Left renal pelvis (tissue), 4 donors: ENCODE measurements at places on chromosomes 12 and 14.

DNA sequence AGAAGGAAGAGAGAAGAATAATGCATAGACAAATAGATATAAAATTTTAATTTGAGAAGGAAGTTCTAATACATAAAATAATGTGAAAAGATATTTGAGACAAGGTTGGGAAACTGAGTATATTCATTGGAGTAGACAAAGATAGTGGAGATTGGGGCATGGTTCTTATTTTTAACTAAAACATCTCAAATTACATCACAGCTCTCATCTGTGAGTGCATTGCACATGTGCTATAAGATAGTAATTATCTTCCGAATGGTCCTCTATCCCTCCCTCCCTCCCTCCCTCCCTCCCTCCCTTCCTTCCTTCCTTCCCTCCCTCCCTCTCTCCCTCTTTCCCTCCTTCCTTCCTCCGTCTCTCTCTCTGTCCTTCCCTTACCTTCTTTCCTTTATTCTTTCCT, 1104.0 kb upstream of the FLRT2 start:
- DNase-seq = no peak

GRCh38 chr12:22576473-22576872, 32.1 kb upstream of the C2CD5 start:
- DNase-seq = no peak

DNA sequence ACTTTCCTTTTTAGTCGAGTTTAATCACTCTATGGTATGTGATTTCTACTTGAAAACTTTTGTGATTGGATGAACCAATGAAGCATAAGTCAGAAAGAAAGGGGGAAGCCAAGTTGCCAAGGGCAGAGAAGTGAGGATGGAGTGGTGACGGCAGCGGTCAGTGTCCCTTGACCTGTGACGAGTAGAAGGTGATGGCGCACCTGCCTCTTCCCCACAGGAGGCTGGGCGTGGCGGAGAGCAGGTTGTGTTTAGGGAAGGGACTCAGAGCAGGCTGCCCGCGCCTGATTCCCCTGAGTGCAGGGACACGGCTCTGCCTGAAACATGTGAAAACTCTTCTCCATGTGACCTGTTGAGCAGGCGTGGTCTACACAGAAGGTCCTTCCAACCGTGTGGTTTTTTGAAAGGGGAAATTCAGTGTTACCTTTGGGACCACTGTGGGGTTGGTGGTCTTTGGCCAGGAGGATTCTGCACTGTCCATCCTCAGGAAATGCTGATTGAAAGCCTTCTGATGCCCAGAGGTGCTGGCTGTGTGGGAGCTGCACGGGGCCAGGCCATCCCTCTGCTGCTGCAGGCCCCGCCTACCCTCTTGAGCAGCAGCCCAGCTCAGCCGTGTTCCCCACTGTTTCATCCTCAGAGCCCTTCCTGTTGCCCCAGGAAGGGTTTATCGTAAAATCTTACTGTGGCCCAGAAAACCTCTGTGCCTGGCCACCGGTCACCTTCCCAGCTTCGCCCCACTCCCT, 23.5 kb upstream of the AMN start:
- DNase-seq = no peak

DNA sequence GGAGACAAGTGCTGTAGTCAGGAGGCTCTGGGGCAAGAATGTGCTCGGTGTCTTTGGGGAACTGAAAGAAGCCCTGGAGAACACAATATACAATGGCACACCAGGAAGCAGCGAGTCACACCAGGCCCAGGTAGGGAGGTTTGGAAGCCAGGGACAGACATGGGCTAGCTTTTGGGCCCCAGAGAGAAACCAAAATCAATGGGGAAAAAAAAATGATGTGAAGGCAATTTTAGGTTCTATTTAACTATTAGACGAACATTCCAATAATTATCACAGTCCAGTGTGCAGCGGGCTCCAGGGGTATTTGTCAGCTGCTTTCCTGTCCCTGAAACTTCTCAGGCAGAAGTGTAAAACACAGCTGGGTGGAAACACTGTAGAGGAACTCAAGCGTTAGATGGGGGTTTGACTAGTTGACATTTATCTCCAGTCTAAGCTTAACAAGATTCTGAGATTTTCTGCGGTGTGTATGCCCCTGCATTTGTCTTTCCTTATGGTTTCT, 21.8 kb upstream of the EGLN3 start:
- no peak for DNase-seq

DNA sequence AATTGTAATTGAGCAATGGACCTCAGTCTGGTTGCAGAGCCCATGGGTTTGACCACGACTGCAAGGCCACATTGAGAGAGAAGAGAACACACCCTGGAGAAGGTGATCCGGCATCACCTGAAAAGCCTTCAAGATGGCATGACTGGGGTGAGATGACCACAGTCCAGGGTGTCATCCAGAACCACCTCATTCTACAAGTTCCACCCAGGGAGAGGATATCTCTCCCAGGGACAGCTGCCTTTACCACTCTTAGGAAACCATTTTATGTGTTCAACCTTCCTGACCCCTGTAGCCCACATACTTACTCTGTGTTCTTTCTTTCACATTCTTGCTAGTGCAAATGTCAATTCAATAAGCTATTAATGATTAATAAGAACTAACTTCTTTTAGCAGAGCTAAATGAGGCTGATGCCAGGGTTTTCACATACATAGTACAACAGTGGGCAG, 43.4 kb upstream of the CPM start:
- no peak for DNase-seq

GRCh38 chr14:92635896-92636295, 112.5 kb downstream of the LGMN start:
- DNase-seq = no peak

GRCh38 chr12:12366701-12367481, 10.0 kb downstream of the BORCS5 start:
- DNase-seq = no peak

DNA sequence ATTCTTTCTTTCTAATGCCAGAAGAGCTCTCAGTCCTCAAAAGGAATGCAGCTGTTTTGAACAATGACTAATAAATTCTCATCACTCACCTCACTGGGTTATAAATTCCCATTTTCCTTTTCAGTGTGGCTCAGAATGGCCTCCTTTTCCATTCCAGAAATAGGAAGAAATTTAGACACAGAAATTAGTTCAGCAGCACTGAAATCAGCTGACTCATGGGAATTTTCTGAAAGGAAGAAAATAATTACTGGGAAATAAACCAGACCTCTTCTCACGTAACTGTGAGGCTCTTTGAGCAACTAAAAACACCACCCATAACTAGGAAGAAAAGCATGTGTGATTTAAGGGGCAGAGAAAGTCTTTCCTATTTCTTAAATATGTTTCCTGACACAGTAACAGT, 23.8 kb downstream of the CD163 start:
- no peak for DNase-seq

GRCh38 chr12:49548822-49549648, 10.2 kb downstream of the KCNH3 start:
- DNase-seq = no peak

GRCh38 chr12:77878901-77879300, 48.2 kb downstream of the NAV3 start:
- DNase-seq = no peak

DNA sequence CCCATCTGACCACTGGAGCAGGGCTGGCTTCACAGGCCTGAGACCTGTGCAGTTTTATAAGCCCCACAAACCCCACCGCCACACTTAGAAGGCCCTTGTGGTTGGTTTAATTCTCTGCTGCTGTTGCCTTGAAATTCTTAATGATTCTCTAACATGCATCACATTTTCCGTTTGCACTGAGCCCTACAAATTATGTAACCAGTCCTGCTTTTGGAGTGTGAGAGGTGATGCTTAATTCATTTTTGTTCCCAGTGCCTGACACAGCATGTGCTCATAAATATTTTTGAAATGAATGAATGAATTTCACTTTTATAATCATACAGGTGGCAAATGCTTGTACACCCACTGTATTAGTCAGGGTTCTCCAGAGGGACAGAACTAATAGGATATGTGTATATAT, 52.8 kb upstream of the PLXNC1 start:
- no peak for DNase-seq

- DNase-seq = no peak
These were observed 131.7 kb upstream of the ATP2B1 start for GRCh38 chr12:89840162-89840922.

GRCh38 chr14:54796961-54797360, 105.7 kb downstream of the GCH1 start:
- no peak for DNase-seq

GRCh38 chr12:113921430-113921829, 44.7 kb downstream of the RBM19 start:
- DNase-seq = no peak

DNA sequence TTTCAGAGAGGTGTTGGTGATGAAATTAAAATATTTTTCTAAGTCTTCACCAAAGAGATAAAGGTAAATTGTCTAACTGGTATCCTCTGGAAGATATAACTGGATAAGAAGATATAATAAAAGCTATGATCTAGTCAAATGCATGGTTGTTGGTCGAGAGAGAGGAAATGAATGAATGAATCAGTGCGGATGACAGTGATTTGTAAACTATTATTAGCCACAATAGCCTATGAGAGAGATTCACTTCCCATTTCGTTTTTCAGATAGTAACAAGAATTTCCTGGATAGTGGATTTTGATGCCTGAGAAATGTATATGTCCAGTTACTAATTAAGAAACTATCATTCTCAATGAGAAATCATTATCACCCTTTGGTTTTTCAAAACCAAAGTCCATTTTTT, 63.1 kb downstream of the HEATR5A start:
- DNase-seq = no peak

- DNase-seq = no peak
These were observed 100.7 kb downstream of the ELK3 start for GRCh38 chr12:96294831-96295230.

GRCh38 chr14:52351233-52352060, 37.3 kb downstream of the PTGER2 start:
- no peak for DNase-seq

DNA sequence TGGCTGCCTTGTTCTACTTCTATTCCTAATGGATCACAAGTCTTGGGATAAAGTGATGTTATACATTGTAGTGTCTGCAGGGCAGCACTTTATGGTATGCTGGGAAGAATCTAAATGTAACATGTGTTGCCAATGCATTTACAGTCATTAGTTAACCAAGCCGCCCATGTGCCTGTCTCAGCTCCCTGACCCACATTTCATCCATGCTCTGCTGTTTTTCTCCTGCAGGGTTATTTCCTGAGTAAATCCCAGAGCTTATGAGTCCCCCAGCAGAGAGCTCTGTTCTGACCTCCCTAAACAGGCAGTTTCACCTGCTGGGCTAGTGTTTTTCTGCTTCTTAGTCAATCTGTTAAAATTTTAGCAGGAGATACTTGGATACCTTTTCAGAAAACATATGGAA, 4.4 kb upstream of the TMTC2 start:
- no peak for DNase-seq

DNA sequence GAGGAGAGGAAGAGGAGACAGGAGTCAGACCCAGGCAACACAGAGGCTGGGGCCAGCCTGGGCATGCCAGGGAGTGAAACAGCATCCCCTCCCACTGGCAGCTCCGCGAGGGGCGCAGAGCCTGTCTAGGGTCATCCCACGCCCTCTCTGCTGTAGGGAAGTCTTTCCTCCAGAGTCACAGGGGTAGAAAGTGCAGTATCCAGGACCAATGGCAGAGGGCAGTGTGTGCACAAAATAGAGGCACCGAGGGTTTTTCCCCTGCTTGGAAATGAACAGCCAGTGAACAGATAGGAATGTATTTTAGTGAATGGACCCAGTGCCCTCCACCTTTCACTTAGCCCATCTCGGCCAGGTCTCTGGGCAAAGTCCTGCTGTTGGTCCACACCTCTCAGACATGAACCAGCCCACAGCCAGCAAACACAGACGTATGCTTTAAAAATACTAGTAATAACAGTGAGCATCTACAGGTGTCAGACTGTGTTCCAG, 9.4 kb upstream of the KRT74 start:
- DNase-seq = peak; percentile 32

DNA sequence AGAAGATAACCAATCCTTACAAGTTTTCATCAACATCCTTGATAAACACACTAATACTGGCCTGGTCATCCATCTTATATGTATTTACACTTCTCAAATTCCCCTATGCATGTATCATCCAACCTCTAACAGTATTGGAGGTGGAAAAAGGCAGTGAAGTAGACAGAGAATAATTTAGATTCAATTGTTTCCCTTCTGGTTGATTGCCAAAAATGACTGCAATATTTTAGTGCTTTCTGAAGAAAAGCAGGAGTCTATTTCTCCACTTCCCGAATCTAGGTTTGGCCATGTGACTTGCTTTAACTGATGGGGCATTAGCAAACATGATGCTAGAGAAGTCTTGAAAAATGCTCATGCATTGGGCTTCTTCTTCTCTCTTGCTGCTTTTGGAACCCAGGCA, 78.3 kb upstream of the METAP2 start:
- no peak for DNase-seq

DNA sequence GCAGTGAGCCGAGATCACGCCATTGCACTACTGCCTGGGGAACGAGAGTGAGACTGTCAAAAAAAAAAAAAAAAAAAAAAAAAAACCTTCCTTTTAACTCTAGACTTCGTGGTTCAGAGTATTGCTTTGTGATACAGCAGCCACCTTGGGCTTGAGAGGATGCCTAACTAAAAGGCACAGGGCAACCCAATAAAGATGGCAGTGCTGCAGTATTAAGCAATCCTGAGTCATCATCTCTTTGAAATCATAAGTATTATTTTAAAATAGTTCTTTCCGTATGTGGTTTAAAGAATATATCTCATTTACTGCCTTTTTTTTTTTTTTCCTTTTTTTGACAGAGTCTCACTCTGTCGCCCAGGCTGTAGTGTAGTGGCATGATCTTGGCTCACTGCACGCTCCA, 116.1 kb downstream of the PLEKHA5 start:
- no peak for DNase-seq

- DNase-seq = no peak
These were observed 302.3 kb upstream of the RGS6 start for GRCh38 chr14:71629765-71630492.
